ENCODE measurements at places on chromosomes 1 and 21.

- no peak for DNase-seq
These were observed 648 bp upstream of the DR1 start for GRCh38 chr1:93344886-93345632.

DNA sequence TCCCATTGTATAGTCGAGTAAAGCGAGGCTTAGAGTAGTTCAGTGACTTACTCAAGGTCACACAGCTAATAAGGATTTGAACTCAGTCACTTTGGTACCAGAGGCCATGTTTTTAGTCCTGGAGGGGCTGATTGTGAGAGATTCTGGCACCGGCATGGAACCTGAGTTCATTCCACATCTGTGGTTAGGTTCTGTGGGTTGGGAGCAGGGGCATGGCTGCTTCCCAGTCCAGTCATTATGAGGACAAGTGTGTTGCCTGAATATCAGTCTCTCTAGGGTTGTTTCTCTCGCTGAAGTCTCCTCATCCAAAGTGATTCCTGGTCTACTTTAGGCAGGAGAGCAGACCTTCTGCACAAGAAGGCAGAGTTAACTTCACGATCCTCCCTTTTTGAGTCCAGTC is 90.6 kb downstream of the C1orf94 start:
- DNase-seq: no peak

- no peak for DNase-seq
These were observed 2.7 kb downstream of the EXOC8 start for GRCh38 chr1:231334952-231335351.

DNA sequence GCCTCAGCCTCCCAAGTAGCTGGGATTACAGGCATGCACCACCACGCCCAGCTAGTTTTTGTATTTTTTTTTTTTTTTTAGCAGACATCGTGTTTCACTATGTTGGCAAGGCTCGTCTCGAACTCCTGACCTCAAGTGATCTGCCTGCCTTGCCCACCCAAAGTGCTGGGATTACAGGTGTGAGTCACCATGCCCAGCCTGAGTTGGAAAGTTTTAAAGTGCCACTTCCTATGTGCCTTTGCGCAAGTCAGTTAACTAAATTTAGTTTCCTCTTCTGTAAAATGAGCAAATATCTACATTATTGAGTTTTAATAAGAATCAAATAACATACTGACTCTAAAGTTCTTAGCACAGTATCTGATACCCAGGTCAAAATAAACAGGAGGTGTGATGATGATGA is 12.4 kb downstream of the SLC19A2 start:
- DNase-seq: no peak

DNA sequence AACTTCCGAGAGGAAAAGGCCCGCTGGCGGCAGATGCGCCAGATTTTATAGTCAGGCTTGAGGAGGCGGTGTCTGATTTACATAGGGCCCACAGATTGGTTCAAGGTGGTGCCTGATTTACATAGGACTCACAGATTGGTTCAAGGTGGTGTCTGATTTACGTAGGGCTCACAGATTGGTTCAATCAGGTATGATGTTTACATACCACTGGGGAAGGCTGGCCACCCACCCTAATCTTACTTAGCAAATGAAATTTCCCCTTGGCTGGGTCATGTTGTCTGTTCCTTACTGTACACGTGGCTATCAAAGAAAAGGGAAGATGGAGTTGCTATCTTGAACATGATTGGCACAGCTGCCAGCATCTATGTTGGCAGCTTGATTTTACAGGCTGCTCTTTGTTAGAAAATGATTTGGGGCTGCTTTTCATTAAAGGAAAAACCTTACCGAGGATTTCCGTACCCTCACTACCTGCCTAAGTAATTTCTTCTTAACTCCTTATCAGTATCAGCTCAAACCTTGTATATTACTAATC is 96.3 kb downstream of the SETD4 start:
- no peak for DNase-seq

- DNase-seq: no peak
These were observed 99.5 kb downstream of the NEGR1 start for GRCh38 chr1:72182859-72183258.

GRCh38 chr1:184531296-184531695 is 144.5 kb downstream of the C1orf21 start:
- DNase-seq: no peak

- no peak for DNase-seq
These were observed 224.2 kb upstream of the JUN start for GRCh38 chr1:59007820-59008598.

DNA sequence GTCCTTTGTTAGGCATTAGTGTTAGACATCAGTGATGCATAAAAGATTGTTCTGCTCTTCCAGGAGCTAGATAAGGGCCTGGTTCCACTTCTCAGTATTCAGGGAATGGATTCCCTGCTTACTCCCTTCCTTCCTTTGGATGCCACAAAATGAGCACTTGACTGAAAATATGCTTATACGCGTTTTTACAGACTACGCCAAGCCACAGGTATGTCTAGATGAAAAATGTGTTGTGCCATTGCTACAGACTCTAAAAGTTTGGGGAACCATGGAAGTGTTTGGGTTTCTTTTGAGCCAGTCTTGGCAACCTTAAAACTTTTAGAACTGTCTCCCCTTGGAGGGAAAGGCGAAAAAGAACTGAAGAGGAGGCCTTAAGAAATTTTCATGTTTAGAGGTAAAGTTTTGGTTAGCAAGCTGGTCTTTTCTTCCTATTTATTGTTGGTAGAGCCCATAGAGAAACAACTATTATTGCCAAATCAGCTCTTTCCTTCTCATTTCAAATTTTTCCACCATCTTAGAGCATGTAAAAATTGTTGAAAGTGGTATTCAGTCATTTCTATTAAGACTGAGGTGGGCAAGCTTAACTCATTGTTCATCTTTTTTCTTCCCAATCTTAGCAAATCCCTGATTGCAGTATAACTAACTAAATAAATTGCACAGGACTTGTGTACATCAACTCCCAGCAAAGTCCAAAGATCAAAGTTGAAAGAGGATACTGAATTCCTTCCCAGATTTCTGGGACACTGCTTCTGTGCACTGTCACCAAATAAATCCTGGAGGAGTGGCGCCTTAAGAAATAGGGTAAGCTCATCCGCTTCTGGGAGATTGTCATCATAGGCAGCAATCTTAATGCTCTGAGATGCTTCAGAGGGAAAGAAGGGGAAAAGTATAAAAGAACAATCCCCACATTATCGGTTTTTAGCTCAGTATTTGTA is 18.9 kb downstream of the FGGY start:
- no peak for DNase-seq

- no peak for DNase-seq
These were observed 61.4 kb downstream of the FASLG start for GRCh38 chr1:172720339-172720738.

DNA sequence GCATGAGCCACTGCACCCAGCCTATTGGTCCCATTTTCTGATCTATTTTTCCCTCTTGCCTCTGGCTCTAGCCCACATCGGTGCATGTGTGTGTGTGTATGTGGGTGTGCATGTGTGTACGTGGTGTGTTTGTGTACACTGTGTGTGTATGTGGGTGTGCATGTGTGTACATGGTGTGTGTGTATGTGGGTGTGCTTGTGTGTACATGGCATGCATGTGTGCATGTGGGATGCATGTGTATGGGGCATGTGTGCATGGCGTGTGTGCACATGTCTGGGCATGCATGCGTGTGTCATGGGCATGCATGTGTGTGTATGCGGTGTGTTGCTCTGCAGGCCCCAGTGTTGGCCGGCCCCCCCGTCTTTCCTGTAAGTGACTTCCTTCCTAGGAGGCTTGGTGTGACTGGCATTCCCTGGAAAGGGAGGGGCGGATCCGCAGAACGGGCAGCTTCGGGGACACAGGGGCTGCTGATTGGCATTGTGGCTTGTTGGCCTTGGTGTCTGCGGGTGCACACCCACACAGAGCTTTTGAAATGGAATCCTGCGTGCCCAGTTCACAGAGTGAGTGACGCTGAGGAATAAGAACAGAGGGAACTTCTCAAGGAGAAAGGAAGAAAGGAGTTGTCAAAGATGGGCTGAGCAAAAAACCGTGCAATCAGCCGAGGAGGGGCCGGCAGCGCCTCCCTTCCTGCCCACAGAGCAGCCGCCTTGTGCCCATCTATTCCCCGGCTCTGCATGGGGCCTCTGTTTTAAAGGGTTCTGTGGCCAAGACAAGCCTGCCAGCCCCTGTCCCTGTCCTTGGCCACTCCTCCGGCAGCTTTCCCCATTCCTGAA is 8.0 kb downstream of the PDXK start:
- DNase-seq: no peak

- no peak for DNase-seq
These were observed 67.3 kb downstream of the RHOU start for GRCh38 chr1:228802386-228803220.

- no peak for DNase-seq
These were observed 150.8 kb upstream of the ERG start for GRCh38 chr21:38649120-38649519.

- DNase-seq: no peak
These were observed at the start of gene FLG for GRCh38 chr1:152325111-152325510. Gene FLG (minus strand): TSS chr1:152325239. CDS start chr1:152315456, 9,783 bp downstream.

DNA sequence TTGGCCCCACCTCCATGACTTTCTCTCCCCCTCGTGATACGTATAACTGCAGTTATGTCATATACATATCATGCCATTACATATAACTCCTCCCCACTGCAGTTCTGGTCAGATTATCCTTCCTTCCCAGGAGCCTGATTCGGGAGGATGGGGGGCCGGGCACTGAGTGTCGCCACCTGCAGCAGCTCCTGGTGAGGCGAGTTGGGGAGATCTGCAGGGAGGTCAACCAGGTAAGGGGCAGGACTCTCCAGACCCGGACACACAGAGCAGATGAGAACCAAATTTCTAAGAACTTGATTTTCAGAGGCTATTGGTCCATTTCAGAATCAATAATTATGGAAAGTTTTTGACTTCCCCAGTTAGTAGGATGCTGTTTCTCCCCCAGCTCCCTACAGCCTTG is 19.5 kb downstream of the HYI start:
- no peak for DNase-seq

GRCh38 chr1:94383966-94384408 is 34.2 kb upstream of the ABCD3 start:
- no peak for DNase-seq

DNA sequence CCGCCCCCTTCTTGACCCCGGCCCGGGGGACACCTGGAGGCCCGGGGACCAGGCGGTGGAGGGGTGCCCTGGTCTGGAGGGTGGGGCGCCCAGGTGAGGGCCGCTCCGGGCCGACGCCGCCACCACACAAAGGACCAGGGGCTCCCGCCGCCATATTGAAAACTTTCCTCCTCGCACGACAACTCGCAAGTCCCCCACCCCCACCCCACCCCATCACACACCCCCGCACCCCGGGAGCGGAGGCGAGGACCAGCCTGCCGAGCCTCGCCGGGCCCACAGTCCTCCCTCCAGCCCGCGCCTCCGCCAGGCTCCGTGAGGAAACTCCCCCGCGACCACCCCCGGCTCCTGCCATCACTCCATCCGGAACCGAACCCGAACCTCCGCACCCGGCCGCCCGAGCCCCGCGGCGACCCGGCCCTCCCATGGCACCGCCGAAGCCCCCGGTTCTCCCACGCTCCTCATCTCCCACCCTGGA is 733 bp downstream of the KDM5B start:
- DNase-seq: no peak

DNA sequence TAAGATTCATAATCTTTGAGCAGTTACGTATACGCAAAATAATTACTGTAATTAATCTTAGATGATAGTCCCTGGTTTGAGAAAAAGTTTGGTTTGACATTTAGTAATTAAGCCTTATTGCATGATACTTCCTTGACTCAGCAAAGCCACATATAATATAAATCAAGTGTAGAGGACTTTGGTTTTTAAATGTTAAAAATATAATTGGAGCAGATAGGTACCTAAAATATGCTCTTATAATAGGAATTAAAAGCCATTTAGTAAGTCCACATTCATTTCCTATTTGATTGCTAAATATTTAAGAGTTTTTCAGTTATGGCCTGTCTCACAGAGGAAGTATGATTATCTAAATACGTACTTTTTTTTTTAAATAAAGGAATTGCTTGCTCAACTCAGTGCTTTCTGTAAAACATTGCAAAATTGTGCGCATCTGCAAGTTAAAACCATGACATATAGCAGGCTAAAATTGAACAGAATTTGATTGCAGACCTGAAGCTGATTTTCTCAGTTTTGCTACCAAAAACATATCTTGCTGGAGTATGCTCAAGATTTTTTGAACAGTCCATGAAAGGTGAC is 20.4 kb downstream of the RPE65 start:
- no peak for DNase-seq

- no peak for DNase-seq
These were observed 9.1 kb upstream of the PDIK1L start for GRCh38 chr1:26102526-26102925.

GRCh38 chr1:91553177-91553591 is 52.5 kb downstream of the CDC7 start:
- no peak for DNase-seq

GRCh38 chr1:221117133-221117532 is 237.9 kb downstream of the HLX start:
- no peak for DNase-seq

- no peak for DNase-seq
These were observed 73.5 kb downstream of the CD46 start for GRCh38 chr1:207825409-207825695.

DNA sequence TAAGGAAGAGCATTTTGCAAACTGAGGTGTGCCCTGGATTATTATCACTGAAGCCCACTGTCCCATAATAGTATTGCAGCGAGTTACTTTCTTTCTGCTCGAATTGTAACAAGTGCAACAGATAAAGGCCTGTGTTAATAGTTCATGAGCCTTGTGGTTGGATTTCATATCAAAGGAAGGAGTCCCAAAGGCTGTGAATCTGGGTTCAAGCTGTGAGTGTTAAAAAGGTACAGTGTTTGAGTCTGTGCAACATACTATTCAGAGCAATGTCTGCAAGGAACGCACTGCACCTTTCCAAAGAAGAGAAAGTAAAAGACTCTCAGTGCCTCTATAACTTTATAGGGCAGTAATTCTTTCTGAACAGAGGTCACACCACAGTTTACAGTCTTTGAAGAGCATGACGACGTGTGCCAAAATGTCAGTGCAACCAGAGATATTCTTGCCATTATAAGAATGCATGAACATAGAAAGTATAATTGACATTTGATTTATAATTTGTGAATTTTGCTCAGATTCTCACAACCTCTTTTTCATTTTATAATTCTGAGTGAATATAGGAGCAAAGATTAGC is 79.1 kb downstream of the CDC7 start:
- DNase-seq: no peak

DNA sequence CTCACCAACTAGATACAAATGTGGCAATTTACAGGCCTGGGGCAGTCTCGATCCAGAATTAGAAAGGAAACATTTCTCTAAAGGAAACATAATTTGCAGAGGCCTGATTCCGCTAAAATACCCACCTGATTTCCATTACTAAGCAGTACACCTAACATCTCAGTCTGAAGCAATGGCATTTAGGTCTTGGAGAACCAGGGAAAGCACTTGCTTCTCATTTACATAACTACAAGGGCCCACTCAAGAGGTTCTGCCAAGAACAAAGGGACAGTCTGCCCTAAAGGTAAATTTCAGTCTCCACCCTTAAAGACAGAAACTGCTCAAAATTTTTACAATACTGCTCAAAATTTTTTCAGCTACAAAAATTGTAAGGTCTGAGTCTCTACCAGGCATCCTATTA is 123.7 kb upstream of the GJB5 start:
- DNase-seq: no peak

- DNase-seq: no peak
These were observed 8.3 kb downstream of the CDKN2C start for GRCh38 chr1:50978144-50978851.

GRCh38 chr1:59967780-59968179 is 41.2 kb upstream of the CYP2J2 start:
- no peak for DNase-seq

- DNase-seq: no peak
These were observed 215.4 kb upstream of the PROX1 start for GRCh38 chr1:213772128-213773063.

Data from esophagus squamous epithelium (tissue), 5 donors.